T-helper 17 cell (primary cell): ENCODE measurements at places on chromosomes 1 and 21.

DNA sequence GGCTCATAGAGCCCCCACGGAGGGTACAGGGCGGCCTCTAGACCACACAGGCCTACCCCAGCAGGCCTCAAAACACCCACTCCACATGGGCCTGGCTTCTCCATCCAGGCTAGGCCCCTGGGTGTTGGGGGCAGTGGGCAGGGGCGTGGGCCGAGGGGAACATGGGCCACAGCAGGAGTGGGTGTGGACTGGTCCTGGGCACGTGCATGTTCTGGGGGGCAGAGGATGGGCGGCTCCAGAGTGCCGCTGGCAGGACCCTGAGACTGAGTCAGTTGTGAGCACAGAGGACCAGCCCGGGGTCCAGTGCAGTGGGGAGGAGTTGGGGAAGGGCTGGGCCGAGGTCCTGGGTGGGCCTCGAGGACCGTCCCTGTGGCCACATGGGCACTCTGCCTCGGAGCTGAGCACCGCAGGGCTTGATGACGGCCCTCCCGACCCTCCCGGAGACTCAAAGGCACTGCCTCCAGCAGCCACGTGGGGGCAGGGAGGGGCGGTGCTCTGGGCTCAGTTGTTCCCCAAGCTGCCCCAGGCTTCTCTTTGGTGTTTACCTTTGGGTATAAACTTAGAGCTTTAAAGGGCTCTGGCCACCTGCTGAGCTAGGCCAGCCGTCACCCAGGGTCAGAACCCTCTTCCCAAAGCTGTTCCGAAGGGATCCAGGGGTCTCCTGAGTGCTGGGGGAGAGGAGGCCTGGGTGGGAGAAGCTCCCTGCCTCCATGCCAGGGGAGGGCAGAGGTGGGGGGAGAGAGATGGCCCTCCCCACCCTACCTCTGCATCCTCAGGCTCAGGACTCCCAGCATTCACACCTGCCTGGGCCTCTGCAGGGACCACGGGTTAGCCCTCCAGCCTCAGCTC lies 79.9 kb downstream of the MORN1 start:
- H3K27me3 ChIP-seq, result no peaks in the 10 kb centered on the region
- H3K36me3 ChIP-seq, result peaks cover 5% of the 10 kb centered on the region
- H3K27ac ChIP-seq, result peak overlapping the region; percentile 83
- peaks cover 18% of the 10 kb centered on the region for H3K4me1 ChIP-seq

- H3K27ac ChIP-seq, result no peak overlapping the region
- DNase-seq, result no peak
- no peak overlapping the region for H3K4me3 ChIP-seq
- peaks cover 14% of the 10 kb centered on the region for H3K27me3 ChIP-seq
- peaks cover 2% of the 10 kb centered on the region for H3K4me1 ChIP-seq
- H3K36me3 ChIP-seq, result no peaks in the 10 kb centered on the region
Observed at GRCh38 chr1:21868482-21868881, 56.4 kb downstream of the LDLRAD2 start.

- no peak for DNase-seq
- no peak overlapping the region for H3K4me3 ChIP-seq
- peaks cover 8% of the 10 kb centered on the region for H3K4me1 ChIP-seq
- H3K27ac ChIP-seq, result no peak overlapping the region
Observed at GRCh38 chr1:30928171-30928570, 19.6 kb upstream of the SDC3 start.

GRCh38 chr1:37498872-37499617 lies 15.5 kb downstream of the MEAF6 start:
- peaks cover 2% of the 10 kb centered on the region for H3K4me1 ChIP-seq
- no peak overlapping the region for H3K27ac ChIP-seq
- H3K36me3 ChIP-seq, result no peaks in the 10 kb centered on the region
- no peak for DNase-seq
- no peak overlapping the region for H3K4me3 ChIP-seq

DNA sequence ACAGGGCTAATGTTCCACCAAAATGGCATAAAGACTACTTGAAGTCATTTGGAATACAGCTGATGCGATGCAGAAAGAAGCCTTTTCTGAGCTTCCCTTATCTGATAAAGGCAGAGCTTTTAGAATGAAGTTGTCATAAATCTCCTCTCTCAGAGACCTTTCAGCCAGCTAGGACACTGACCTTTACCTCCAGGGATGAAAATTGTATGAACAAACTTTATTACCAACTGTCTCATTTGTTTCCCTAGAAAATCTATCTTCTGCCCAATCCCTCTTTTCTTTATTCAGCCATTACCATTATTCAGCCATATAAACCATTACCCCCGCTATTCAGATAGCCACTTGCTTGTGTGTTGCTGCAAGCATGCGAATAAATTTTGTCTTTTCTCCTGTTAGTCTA lies 29.7 kb upstream of the RNF2 start:
- peaks cover 7% of the 10 kb centered on the region for H3K36me3 ChIP-seq
- no peak overlapping the region for H3K27ac ChIP-seq
